ENCODE measurements at places on chromosomes 7 and 10.

- no peak for DNase-seq
Measured at GRCh38 chr10:72013202-72013945, 49.2 kb downstream of the CHST3 start.

GRCh38 chr10:5953676-5954075, 23.7 kb downstream of the IL15RA start:
- no peak for DNase-seq

DNA sequence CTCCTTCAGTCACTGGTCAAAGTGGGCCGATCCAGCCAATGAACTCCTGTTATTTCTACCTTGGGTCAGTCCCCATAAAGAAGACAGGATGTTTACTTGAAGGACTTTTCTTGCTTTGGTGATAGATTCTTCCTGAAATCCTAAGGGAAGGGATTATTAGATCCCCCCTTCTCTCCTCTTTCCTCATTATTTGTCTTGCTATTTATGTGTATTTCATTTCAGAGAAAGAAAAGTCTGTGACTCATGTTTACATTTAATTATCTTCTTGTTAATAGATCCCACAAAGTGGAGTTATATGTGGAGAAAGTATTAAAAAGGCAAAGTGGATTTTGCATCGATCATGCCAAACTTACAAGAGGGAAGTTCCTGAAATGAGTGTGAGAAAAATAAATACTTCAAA, 341.5 kb downstream of the PHTF2 start:
- DNase-seq, result no peak

DNA sequence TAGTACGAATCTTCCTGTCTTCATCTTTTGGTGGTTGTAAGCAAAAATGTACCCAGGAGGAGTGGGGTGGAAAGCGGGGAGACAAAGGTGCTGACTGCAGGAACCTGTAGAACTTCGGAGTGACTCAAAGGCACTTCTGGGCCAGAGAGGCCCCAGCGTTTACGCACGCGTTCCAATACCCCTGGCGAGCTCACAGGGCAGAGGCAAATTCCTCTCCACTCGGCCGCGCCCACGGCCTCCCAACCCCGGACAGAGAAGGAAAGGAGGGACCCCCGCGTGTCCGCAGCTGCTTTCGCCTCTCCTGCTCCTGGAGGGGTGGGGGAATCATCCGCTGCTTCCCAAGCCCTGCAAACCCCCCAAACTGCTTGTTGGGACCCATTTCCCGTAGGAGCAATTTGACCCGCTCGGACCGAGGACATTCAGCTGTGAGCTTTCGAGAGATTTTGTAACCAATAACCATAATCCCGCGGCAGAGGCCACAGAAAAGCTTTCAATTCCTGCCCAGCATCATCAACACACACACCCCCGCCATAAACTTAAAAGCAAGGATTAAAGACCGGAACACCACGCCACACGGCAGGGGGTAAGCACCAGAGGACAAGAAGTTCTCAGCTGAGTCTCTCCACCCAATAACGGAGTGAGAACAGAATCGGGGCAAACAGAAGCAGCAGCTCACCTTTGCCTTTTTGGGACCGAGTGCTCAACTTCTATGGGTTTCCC, 2.3 kb downstream of the IGF2BP3 start:
- DNase-seq, result peak; percentile 45

GRCh38 chr10:30812018-30812851, 182.7 kb upstream of the LYZL2 start:
- DNase-seq, result peak; percentile 15

DNA sequence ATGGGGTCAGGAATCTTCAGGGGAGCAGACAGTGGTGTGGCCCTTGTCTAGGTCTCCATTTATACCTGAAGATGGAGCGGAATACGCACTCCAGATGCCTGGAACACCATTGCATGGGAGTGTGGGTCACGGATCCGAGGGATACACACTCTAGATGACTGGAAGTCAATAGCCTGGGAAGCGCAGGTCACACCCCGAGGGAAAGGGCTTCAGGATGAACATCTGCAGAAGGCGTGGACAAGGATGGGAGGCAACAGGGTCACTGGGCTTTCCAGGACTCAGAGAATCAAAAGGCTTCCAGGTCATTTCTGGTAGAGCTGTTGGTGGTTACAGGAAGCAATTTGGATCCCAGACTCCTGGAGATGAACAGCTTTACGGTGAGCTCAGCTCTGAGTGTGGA, 382.2 kb upstream of the KLF6 start:
- DNase-seq, result no peak

DNA sequence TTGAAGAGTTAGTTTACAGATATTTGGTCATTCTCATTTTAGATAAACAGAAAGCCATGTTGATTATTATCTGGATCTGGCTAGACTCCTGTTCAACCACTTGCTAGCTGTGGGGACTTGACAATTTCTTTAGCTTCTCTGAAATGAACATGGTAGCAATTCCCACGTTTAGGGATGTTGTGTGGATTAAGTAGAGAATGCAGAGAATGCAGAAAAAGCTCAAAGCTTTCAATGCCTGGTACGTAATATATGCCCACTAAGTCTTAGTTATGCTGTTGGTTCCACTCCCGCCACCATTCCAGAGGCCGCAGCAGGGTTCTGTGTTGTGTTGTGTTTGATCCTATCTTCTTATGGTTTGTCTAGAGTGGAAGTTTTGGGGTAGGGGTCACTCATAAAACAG, 39.2 kb upstream of the RPA3 start:
- DNase-seq, result no peak

DNA sequence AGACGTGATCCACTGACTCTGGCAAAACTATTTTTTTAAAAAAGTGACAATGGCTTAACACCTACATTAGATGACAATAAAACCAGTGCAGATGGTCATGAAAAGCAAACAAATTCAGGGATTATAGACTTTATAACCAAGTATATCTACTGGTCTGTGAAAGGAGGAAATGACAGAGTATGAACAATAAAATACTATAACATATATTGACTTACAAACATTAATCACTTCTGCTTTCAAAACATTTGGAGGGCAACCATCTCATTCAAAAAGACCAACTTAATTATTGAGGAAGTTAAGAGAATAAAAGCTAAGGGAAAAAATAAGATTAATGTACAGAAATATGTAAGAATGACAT, 34.8 kb downstream of the JMJD1C start:
- no peak for DNase-seq

Data from activated naive CD4-positive, alpha-beta T cell treated with anti-CD3 and anti-CD28 coated beads for 36 hours (primary cell).